ENCODE measurements at places on chromosomes 16 and 17. TPM values are rescaled to one million over a fixed set of nuclear protein-coding genes. Genes with fewer than 3 reads are reported as not detected.

CAVIN1 gene
- polyA plus RNA-seq: 82.0 TPM

SOCS1 gene
- 7.1 TPM for polyA plus RNA-seq

OSGIN1 gene
- 0.68 TPM for polyA plus RNA-seq

TBC1D3H gene
- polyA plus RNA-seq: not detected

IRX5 gene
- polyA plus RNA-seq: 10.2 TPM

KRTAP9-2 gene
- polyA plus RNA-seq: not detected

TMEM98 gene
- 245 TPM for polyA plus RNA-seq

MARVELD3 gene
- 15.9 TPM for polyA plus RNA-seq

KRT31 gene
- polyA plus RNA-seq: not detected

TPPP3 gene
- 75.7 TPM for polyA plus RNA-seq

STAT5B gene
- polyA plus RNA-seq: 42.1 TPM

WNT3 gene
- polyA plus RNA-seq: 2.0 TPM

AATK gene
- polyA plus RNA-seq: 3.3 TPM

GRCh38 chr16:7420079-7420478 is 87.4 kb downstream of the RBFOX1 start:
- no peak for DNase-seq

- no peak for DNase-seq
Observed at GRCh38 chr17:76074390-76075363, at the start of gene GALR2. Gene GALR2, plus strand, starts transcription at chr17:76074781. Its CDS starts 103 bp downstream, at chr17:76074884.

DNA sequence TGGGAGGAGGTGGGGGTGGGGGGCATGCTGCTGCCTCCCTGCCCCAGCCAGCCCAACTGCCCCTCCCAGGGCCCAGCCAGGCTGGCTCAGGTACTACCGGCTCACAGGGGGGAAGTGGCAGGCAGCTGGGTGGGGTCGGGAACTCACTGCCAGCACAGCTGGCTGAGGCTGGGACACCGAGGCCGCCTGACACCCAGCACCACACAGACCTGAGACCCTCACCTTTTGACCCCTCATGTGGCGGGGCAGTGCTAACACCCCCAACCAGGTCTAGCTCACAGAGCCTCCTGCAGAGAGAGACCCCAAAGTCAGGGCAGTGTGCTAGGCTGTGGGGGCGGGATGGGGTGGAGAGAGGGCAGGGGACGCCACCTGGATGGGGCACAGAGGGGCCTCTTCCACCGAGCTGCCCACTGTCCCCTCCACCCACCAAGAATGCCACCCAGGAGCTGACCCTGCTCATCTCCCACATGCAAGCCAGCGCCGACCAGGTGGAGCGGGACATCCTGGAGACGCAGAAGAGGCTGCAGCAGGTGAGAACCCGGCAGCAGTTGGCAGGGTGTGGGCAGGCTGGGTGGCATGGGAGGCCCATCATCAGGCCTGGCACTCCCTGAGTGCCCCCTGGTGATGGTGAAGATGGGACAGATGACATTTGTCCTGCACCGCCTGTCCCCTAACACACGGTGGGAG is 3.0 kb downstream of the EVPLL start:
- DNase-seq: no peak

GRCh38 chr16:83011939-83012338 is 385.2 kb downstream of the CDH13 start:
- no peak for DNase-seq

GRCh38 chr16:87921236-87921773 is 15.0 kb downstream of the CA5A start:
- no peak for DNase-seq

DNA sequence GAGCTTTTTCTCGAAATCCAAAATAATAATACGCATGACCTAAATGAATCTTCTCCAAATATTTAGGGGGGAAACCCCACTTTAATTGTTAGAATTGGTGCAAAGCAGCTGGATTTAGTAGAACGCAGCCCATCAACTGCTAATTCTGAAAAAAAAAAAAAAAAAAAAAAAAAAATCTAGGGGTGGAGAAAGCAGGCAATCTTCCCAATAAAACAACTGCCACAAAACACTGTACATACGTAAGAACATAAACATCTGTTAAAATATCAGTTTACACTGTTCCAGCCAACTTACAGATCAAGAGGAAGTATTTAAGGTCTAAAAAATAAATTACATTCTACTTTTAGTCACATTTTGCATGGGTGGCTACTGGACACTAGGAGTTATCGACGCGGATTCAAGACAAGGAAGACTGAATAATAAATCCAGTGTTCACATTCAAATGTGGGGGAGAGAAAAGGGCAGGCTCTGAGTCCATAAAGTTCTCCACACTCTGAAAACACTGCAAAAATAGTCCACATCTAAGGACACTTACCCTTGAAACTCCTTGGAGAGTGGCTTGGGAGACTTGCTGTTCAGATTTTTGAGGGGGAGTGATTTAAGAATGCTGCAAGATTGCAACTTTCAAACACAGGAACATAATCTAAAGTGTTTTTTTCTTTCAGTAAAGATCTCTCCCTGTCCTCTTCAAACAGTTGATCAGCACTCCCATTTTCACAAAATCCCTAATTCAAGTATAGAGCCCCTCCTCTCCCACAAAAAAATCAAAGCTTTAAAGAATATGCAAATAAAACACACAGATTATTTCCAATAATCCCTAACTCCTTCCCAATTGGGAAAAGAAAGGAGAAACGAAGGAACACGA is 1.3 kb downstream of the APPBP2 start:
- peak; percentile 58 for DNase-seq

GRCh38 chr17:67401598-67402504 is 24.8 kb downstream of the PITPNC1 start:
- DNase-seq: no peak

DNA sequence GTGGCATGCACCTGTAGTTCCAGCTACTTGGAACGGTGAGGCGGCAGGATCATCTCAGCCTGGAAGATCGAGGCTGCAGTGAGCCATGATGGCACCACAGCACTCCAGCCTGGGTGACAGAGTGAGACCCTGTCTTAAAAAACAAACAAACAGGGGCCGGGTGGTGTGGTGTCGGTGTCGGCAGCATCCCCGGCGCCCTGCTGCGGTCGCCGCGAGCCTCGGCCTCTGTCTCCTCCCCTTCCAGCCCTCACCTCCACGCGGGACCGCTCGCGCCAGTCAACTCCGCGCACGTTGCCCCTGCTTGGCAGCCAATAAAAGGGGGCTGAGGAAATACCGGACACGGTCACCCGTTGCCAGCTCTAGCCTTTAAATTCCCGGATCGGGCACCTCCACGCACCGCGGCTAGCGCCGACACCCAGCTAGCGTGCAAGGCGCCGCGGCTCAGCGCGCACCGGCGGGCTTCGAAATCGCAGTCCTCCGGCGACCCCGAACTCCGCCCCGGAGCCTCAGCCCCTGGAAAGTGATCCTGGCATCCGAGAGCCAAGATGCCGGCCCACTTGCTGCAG is 204.7 kb downstream of the CDRT15L2 start:
- DNase-seq: no peak

DNA sequence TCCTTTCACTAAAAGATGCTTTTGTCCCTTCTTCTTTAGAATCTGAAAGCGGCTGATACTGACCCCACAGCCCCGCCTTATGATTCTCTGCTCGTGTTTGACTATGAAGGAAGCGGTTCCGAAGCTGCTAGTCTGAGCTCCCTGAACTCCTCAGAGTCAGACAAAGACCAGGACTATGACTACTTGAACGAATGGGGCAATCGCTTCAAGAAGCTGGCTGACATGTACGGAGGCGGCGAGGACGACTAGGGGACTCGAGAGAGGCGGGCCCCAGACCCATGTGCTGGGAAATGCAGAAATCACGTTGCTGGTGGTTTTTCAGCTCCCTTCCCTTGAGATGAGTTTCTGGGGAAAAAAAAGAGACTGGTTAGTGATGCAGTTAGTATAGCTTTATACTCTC is 10.1 kb upstream of the TANGO6 start:
- DNase-seq: no peak

GRCh38 chr17:48594538-48595277 is 1.1 kb upstream of the HOXB5 start:
- no peak for DNase-seq

DNA sequence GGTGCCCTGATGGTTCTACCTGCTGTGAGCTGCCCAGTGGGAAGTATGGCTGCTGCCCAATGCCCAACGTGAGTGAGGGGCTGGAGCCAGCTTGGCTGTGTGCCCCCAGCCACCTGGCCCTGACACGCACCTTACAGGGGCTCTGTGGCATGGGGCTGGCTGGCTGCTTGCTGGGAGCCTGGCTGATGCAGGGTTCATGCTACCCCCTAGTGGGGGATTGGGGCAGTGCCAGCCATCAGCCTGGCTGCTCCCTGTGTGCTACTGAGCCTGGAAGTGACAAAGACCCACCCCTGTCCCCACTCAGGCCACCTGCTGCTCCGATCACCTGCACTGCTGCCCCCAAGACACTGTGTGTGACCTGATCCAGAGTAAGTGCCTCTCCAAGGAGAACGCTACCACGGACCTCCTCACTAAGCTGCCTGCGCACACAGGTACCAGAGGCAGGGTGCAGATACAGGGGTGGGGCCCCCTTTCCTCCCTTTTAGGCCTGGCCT is 5.7 kb downstream of the GRN start:
- DNase-seq: no peak

DNA sequence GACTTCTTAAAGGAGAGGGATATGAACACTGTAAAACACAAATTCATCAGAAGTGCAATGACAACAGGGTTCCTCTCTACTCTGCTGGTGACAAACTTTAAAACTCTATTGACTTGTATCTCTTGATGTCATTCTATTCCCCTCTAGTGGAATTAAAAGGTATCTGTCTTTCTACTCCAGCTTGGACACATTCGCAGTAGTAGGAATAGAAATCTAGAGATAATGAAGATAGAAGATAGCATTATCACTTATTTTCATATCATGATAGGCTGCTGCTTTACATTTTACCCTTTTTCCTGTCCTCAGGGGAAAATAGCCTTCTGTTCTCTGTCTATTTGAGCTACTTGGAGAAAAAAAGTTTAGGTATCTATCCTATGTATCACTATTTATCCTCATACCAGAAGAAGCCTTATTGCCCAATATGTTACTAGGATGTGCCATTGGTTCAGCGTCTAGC is 209.6 kb upstream of the CACNG5 start:
- DNase-seq: peak; percentile 15

- no peak for DNase-seq
Observed at GRCh38 chr17:42061646-42062487, 11.5 kb upstream of the C17orf113 start.

DNA sequence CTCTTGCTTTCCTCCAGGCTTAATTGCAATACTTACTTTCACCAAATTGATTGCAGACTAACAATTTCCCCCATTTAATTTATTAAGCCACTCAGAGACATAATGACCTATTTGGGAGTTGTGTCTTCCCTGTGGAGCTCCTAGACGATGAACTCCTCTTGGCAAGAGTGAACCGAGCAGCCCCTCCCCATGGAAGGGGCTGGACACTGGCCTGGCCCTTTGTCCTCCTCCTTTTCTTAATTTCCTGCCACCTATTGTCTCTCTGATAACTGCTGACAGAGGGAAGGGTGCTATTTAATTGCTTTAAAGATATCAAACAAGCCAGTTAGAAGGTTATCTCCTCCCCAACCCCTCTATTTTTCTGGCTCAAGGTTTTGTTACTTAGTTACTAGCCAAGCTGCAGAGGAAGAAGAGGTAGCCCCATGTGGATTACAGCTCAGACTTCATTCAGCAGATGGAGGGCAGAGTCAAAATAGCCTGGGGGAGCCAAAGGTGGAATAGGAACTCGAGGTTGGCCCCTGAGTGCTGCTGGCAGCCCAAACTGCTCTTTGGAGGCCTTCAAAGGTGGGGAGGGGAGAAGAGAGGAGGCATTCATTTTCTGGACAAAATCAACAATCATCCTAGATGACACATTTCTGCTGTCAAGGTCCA is 3.7 kb upstream of the SSTR2 start:
- no peak for DNase-seq

GRCh38 chr17:31573861-31574260 is 182.4 kb downstream of the RAB11FIP4 start:
- no peak for DNase-seq

GRCh38 chr16:14284930-14285512 is 213.9 kb downstream of the MRTFB start:
- DNase-seq: no peak

- no peak for DNase-seq
Observed at GRCh38 chr16:4381935-4382794, 10.5 kb downstream of the VASN start.
